Daoy (cell line): ENCODE measurements at places on chromosomes 7 and 10.

GRCh38 chr10:100600218-100600617 lies 64.5 kb downstream of the HIF1AN start:
- no peak for DNase-seq

DNA sequence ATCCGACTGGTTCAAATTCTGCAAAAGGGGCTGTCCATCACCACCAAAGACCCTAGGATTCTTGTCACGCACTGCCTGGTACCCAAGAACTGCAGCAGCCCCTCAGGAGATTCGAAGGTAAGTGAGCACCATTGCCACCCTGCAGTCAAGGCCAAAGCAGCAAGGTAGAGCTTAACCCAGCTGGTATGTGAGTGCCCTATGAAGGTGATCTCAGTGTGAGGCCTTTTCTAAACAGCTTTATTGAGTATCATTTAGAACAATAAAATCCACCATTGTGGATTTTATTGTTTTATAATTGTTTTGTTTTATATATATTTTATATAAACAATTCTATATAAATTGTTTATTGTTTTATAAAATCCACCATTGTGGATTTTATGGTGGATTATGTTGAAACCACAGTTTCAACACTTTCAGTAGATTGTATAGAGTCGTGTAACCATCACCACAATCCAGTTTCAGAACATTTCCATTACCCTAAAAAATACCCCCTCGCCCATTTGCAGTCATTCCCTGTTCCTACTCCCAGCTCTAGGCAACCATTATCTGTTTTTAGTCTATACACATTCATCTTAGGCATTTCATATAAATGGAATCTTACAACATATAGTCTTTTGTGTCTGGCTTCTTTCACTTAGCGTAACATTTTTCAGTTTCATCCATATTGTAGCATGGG lies 20.1 kb upstream of the CALU start:
- DNase-seq = no peak

DNA sequence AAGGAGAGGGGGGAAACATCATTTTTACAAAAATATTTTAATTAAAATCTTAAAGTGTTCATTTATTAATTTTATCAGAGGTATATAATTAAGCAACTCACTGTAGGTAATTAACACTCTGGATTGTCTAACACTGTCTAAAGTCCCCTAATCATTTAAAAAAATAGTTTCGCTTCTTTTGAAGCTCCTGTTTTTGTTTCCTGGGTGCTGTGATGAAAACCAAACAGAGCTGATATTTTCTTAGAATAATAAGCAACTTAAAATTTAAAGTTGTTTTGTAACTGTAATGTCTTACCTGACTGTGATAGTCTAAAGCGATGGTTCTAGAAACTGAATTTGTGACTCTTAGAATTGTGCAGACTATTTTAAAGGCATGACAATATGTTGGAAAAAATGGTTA lies 961.0 kb downstream of the GATA3 start:
- no peak for DNase-seq

- no peak for DNase-seq
Observed at GRCh38 chr7:66953044-66953427, 32.0 kb downstream of the TMEM248 start.

DNA sequence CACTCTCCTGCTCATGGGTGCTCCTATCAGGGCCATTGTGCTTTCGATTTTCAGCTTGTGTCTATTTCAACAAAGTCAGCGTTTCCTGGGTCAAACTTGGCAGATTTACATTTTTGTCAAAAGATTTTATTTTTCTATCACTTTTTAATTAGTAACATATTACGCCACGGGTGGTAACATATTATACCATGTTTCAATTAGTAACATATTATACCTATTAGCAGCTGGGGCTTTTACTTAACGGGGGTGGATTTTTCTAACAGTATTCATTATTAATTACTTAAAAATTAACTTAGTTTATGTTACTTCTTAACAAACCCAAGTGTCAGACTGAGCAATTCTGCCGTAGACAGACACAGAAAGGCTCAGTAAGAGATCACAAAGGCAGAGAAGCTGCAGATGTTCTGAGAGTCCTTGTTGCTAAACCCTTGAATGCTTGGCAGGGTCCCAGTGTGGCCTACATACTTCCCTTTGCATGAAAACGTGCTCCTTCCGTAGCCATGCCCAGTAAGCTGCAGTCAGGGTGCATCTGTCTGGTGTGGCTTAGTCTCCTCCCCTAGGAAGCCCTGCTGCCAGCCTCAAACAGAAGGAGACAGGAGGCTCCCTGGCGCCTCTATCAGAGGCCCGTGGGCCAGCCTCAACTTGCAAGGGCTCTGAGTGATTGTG lies 263.1 kb upstream of the CXCL12 start:
- peak; percentile 12 for DNase-seq

DNA sequence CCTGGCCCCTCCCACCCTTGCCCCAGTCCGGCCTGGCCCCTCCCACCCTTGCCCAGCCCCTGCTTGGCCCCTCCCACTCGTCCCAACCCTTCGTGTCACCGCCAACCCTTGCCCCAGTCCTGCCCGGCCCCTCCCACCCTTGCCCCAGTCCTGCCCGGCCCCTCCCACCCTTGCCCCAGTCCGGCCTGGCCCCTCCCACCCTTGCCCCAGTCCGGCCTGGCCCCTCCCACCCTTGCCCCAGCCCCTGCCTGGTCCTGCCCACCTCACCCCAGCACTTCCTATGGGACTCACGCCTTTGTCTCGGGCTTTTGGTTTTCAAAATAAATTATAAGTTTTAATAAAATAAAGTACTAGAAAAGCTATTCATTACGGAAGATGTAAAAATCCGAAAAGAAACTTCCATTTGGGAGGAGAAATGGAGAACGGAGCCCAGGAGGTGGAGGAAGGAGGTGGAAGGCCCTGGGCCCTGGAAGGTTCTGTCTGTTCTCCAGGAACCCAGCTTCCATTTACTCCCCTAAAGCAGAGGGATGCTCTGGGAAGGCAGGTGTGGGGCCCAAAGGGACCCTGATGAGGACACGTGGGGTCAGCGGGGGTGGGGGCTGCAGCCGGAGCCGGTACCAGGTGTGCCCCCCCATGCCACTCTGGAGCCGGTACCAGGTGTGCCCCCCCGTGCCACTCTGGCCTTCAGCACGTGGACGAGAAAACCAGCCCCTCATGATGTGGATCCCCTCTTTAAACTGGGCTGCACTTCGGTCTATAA lies 52.2 kb downstream of the PWWP2B start:
- DNase-seq = peak; percentile 48

- peak; percentile 59 for DNase-seq
Observed at GRCh38 chr10:98041352-98042043, 11.1 kb upstream of the CRTAC1 start.

DNA sequence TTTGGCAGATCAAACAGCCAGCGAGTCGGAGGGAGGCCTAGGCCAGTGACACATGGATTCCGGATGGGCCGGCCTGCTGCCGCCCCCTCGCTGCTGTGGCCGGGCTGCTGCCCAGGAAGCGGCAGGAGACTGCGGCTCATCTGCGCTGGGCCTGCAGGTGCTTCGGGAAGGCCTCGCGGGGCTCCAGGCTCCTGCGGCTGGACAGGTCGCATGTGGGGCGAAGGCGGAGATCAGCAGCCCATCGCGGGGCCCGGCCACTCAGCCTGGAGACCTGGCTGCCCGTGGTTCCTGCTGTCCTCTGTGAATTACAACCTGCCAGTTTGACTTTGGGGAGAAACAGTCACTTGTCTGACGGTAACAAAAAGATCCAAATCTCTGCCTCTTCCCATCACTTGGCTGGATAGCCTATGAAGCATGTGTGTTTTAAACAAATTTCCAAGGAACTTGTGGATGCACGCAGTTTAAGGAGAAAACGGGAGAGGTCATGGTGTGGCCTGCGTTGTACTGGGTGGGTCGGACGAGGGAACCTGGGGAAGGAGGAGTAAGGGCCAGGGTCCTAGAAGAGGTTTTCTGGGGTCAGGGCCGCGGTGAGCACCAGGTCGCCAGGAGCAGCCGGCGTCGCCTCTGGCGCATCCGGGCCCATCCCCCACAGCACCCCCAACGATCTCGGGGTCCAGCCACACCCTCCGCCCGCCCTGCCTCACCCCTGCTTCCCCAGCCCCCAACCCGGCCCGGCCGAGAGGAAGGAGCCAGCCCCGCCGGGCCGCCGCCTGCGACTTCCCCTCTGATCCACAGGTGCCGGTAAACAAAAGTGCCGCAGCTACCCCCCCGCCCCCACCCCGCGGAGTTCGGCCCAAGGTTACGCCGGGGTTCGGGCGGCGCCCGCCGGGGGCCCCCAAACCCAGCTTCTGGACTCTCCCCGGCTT lies 1.6 kb downstream of the SPOCK2 start:
- DNase-seq = no peak

GRCh38 chr7:46750321-46750865 lies 829.3 kb upstream of the IGFBP3 start:
- DNase-seq = no peak

DNA sequence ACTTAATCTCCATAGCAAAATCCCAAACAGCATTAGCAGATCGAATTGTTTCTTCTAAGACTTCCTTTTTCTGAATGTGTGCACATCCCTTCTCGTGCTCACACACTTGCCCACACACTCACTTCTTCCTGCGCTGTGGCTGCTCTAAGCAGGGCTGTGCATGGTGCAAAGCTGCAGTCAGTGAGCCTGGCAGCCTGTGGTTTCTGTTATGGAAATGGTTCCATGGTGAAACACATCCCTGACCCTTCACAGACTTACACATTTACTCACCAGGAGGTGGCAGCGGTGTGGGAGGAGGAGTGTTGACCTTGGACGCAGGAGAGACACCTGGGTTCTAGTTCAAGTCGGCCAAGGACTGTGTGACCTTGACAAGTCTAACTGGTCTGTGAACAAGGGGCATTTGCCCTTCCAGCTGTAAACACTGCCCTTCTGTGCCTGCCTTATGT lies 24.9 kb downstream of the MTURN start:
- DNase-seq = peak; percentile 82

DNA sequence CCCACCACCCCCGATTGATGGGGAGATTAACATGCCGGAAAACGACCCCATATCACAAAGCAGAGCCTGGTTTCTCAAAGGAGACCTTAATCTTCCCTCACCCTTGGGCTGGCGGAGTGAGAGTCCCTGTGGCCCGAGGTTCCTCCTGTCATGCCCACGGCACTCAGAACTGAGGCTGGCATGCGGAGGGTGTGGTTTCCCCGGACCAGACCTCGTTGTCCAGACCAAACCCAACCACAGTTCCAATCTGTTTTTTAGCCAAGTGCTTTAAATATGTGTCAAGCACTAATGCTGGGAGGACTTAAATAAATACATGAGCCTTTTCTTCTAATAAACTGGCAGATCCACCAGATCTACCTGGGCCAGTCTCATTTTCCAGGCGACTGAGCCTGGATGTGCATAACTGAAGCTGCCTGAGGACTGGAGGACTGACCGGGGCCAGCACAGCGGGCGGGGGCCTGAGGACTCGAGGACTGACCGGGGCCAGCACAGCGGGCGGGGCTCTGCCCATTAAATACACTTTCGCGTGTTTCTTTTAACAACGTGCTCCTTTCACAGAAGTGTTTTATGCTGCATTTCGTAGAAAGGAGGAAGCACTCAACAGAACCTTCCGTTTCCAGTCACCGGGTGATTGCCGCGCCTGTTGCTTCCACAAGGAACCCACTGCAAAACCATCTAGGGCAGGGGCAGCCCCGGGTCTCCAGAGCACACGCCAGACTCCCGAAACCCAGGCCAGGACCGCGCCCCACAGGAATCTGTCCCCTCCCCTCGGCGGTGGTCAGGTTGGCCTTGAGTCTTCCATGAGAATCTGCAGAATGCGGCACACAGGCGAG lies 334.6 kb downstream of the PTPRN2 start:
- DNase-seq = no peak

GRCh38 chr10:119409906-119410305 lies 132.6 kb downstream of the RGS10 start:
- no peak for DNase-seq
